Astrocyte of the cerebellum (primary cell): ENCODE measurements at places on chromosomes 7 and 10.

GRCh38 chr10:26755443-26755903 lies 58.0 kb downstream of the PDSS1 start:
- DNase-seq = peak; percentile 18

GRCh38 chr10:16566202-16566805 lies 44.6 kb upstream of the C1QL3 start:
- no peak for DNase-seq

DNA sequence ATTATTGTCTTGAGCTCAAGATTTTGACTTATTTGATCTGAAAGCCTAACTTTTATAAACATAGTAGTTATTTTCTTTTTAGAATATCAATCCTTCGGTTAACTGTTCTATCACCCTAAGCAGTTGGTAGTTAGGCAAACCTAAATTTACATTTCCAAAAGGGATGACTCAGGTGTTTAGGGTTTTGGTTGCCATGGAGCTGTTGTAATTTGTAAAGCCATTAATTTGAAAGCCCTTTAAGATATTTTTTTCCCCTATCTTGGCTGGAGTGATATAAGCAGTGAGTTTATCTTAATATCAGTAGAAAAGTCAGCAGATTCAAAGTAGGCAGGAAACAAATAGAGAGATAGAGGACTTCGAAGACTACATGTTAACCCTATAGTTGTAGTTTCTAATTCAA lies 1472.6 kb upstream of the CELF2 start:
- DNase-seq = no peak

GRCh38 chr7:44282601-44283171 lies 42.7 kb downstream of the CAMK2B start:
- DNase-seq = no peak

DNA sequence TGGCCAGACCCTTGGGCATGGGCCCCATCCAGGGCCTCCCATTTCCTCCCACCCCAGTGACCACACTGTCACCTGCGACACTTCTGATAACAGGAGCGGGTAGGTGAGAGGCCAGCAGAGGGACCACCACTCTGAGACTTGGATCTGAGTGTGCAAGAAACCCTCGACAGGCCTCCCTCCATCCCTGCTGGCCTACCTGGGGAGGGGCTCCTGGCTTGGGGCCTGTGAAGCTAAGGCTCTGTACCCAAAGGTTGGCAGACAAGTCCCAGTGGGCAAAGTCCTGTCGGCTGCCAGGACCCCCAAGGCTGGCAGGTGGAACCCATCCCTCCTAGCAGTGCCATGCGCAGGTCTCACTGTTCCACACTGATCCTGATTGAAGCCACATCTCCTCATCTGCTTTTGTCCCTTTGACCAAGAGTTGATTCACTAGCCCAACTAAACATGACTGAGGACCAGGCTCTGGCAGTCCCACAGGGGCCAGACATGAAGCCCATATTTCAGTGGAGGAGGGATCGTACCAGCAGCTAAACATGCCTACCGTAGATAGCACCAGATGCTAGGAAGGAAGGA lies 1.2 kb upstream of the PGAM2 start:
- DNase-seq = no peak

DNA sequence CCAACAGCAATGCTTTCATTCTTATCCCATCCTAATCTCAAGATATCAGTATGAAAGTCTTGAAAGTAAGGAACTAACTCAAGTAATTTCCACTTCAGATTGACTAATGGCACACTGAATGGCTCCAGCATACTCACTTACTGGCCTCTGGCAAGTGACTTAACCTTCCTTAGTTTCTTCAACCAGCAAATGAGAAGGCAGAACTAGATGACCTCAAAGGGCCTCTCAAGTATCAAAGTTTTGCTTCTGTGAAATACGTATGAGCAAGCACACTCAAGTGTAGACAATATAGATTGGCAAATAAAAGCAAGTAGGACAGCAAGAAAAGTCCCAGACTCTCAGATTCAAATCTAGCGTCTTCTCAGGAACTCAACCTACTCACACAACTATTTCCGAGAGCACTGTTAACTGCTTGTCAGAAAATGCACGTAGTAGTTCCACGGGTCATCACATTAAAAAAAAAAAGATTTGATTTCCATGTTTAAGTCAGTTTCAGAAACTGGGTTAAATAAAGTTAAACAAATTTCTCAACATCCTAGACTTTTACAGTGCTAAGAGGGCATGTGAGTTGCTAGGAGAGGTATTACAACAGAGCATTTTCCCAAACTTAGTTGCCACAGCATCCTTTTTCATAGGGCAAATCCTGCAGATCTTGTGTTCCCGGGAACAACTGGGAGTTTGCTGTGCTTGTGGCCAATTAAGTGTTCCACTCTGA lies 276.9 kb upstream of the KLF14 start:
- no peak for DNase-seq

- no peak for DNase-seq
Observed at GRCh38 chr10:91296471-91296870, 76.0 kb downstream of the PCGF5 start.

DNA sequence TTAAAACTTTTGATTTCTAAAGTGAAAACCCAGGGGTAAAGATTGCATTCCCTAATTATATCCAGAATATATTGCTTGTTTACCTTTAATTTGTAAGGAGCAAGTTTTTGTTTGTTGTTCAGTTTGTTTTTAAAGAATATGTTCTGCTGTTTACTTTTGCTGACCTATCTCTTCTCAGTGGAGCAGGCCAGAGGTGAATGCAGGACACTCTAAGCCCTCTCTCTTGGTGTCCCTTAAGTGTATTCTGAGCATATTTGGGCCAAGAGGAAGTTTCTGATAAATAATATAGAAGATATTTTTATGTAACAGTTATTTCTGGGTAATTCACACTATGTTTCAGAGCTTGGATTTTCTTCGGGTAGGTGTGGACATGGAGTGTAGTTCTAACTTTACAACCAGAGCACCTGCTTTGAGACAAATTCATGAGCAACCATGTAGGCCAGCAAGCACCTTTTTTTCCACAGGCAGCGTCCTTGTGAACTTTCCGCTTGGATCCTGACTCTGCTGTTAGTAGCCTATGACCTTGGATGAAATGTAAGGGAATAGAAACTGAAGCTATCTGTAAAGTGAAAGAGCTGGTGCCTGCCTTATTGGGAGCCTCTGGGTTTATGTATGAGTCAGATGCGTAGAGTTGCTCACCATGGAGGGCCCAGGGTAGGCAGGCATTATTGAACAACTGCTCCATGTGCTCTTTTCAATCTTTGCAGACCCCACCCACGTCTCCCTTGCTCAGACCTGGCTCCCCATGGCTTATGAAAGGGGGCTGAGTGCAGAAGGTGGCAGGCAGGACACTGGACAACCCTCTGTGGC lies 16.1 kb downstream of the OGDH start:
- DNase-seq = no peak

DNA sequence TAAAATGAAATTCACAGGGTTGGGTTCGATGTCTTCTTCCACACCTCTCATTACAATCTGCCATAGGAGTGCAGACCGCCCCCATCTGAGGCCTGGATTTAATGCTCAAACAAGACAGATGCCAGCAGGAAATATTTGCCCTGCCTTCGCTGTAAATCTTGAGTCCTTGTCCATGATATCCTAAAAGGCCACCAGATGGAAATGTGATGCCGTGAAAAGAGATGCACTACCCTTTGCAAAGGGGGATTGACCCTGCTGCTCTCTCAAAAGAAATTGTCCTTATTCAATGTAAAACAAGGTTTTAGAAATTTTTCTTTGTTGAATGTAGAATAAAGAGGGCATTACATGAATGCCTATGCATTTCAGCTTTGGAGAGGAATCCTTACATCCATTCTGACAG lies 37.5 kb downstream of the AGAP4 start:
- DNase-seq = peak; percentile 9

DNA sequence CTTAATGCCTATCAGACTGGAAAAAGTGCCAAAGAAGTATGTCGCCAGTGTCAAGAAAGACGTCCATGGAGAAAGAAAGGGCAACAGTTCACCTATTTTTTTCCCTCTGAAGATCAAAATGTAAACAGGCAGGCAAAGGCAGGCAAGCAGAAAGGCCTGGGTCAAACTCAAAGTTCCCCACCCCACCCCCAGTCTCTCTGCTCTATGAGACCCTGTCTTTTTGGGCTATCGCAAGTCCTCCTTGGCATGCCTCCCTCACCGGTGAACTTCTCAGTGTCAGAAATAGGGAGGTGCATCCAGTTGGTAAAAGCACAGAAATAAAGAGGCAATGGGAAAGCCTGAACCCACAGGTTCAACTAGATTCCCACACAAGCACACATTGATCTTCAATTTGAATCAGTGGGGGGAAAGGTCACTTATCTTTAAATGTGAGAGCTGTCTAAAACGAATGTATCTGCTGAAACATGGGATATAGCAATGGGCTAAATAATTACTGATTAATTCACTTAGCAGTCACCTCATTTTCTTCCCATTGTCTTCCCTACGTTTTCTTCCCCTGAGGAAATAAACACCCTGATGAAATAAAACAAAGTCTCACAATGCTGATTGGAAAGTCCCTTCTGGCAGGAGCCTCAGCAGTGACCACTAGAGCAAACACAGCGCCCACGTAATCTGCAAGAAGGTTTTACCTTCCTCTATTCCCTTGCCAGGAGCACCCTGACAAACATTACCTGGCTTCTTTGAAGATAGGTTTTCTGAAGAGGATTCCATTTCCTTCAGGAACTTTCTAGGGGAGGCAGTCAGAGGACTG lies 31.1 kb downstream of the JAZF1 start:
- no peak for DNase-seq

DNA sequence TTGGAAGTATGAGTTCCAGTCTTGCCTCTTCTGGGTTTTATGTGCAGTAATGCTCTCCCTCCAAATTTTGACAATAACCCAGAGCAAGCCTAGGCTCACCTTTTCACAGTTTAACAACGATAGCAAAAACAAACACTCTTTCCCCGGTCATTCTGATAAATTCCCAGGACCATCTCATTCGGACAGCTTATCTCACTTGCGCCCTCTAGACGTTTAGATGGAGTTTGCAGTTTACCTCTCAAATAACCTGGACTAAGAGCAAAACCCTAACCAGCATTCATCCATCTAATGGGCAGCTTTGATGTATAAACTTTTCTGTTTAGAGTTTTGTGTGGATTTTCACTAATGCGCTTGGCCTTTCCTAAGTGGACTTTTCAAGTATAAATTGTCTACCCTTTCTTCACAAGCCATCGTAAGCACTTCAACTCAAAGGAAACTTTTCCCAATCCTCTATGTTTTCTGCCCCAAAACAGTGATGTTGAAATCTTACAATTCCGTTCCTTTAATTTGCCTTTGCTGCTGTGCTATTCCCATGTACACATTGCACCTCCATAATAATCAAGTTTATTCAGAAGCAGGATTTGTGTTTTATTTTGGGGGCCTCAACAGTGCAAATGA lies 114.9 kb downstream of the HDAC9 start:
- DNase-seq = no peak

DNA sequence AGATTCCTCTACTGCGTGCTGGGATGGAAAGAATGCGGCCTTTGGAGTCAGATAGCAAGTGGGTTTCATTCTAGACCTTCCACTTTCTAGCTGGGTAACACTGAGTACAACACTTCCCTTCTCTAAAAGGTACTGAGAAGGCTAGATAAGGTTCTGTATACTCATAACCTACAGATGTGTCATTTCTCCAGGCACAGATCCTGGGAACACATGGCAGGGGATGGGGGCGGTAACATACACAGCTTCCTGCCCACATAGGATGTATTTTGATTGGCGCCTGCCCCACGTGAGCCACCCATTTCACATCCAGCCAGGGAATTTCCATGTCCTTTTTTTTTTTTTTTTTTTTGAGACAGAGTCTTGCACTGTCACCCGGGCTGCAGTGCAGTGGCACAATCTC lies 31.8 kb downstream of the KLRG2 start:
- DNase-seq = no peak

DNA sequence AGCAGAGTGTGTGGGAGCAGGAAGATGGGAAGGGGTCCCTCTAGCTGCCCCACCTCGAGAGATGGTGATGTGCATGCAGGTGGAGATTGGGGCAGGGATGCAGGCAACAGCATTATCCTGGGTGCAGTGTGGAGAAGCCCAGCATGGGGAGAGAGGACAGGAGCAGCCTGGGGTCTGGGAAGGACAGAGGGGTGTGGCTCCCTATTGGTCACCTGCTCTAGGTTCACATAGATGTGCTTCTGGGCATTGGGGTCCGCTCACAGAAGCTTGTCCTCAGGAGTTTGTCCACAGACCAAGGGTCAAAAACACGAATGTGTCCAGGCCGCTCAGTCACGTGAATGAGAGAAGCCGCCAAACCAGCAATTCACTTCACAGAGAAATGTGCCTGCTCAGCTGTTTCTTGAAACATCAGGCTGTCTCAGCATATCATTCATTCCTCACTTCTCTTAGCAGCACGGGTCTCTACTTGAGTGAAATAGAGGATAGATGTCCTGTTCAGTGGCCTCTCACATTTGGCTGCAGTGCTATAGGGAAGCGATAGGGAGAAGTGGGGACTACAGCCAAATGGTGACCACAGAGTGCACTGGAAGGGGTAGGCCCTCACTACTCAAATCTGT lies 11.5 kb upstream of the SLC29A3 start:
- no peak for DNase-seq
